ENCODE measurements at places on chromosomes 12 and 14. TPM values are rescaled to one million over a fixed set of nuclear protein-coding genes. Genes with fewer than 3 reads are reported as not detected.

Gene DCD
- not detected for total RNA-seq

Gene EEA1
- total RNA-seq: 27.9 TPM

Gene EIF2S3B
- total RNA-seq: 0.69 TPM

Gene RBP5
- 0.38 TPM for total RNA-seq

Gene VPS29
- 71.2 TPM for total RNA-seq

Gene FKBP4
- 35.5 TPM for total RNA-seq

Gene C1R
- total RNA-seq: 1.0 TPM

Gene GEMIN2
- total RNA-seq: 23.5 TPM

Gene PLEKHD1
- total RNA-seq: 0.06 TPM

Gene RDH5
- total RNA-seq: 1.6 TPM

Gene TMEM229B
- total RNA-seq: 0.97 TPM

Gene KRT75
- not detected for total RNA-seq

Gene TAS2R20
- total RNA-seq: 1.6 TPM

Gene C12orf42
- not detected for total RNA-seq

Gene DPF3
- total RNA-seq: 11.4 TPM

Gene KRT79
- total RNA-seq: not detected

Gene GDF3
- 0.16 TPM for total RNA-seq

Gene TAS2R7
- total RNA-seq: not detected

Gene MYF5
- total RNA-seq: not detected

Gene TAMALIN
- total RNA-seq: 46.0 TPM

Gene SCNN1A
- not detected for total RNA-seq

Gene TOMM20L
- not detected for total RNA-seq

Gene DAO
- total RNA-seq: not detected

Gene SLC17A8
- not detected for total RNA-seq

Gene KLRK1
- not detected for total RNA-seq

Gene CD4
- not detected for total RNA-seq

Gene EXOC3L4
- total RNA-seq: not detected

Gene TMEM121
- total RNA-seq: 3.7 TPM

Gene CLEC9A
- not detected for total RNA-seq

Gene AKT1
- total RNA-seq: 144 TPM

Gene TAS2R13
- 0.65 TPM for total RNA-seq

Gene TMTC2
- 3.2 TPM for total RNA-seq

Gene FAM186B
- total RNA-seq: under 0.01 TPM

Gene TMPRSS12
- total RNA-seq: not detected

Gene FBLN5
- total RNA-seq: 0.32 TPM

Gene ANKS1B
- 0.19 TPM for total RNA-seq

Gene DHRS1
- 6.9 TPM for total RNA-seq

Gene PRMT5
- 54.9 TPM for total RNA-seq

Gene TMEM132D
- not detected for total RNA-seq

Gene SYNE3
- total RNA-seq: 11.5 TPM

Gene ERGIC2
- total RNA-seq: 53.4 TPM

Gene SIRT4
- 1.1 TPM for total RNA-seq

Gene GPRC5D
- not detected for total RNA-seq

Gene LRP1-AS
- not detected for total RNA-seq

Gene PRIM1
- total RNA-seq: 7.8 TPM

Gene KIAA0586
- total RNA-seq: 32.2 TPM

Gene RDH11
- total RNA-seq: 63.0 TPM

Gene TMEM132C
- not detected for total RNA-seq

Gene SERPINA12
- not detected for total RNA-seq

Measured in bladder microvascular endothelial cell (primary cell).